ENCODE measurements at places on chromosomes 1 and 21. TPM values are rescaled to one million over a fixed set of nuclear protein-coding genes. Genes with fewer than 3 reads are reported as not detected.

DNA sequence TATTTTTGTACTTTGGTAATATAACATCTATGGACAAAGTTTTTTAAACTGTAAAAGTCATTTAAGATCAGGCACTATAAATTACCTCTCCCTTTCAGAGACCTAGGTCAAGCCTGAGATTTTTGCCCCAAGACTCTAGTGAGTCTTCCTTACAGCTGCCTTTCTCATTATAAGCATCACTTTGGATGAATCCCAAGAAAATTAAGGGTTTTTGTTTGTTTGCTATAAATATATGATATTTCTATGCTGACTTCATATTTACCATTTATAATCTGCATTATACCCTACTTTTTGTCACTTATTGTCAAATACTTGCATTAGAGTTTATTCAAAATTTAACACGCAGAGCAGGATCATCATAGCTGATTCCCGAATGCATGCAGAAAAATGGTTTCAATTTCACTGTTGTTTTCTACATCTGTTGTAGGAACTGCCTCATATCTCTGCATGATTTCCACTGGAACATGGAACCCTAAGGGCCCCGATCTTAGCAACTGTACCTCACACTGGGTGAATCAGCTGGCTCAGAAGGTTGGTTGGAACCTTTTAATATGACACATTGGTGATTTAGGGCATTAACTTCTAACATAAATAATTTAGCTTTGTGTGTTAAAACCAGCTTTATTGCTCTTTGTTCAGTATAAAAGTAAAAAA, 150.0 kb downstream of the ADGRL2 start:
- DNase-seq = no peak

GRCh38 chr21:33802481-33802880, 113.1 kb downstream of the ATP5PO start:
- DNase-seq = no peak

- DNase-seq = peak; percentile 69
These were observed 48.9 kb upstream of the PTGFR start for GRCh38 chr1:78441921-78442320.

- DNase-seq = no peak
These were observed 60.5 kb upstream of the KIAA1614 start for GRCh38 chr1:180851995-180852887.

GRCh38 chr21:35525443-35525842, 476.3 kb upstream of the RUNX1 start:
- no peak for DNase-seq

- DNase-seq = no peak
These were observed 134.6 kb upstream of the ARHGEF16 start for GRCh38 chr1:3319874-3320245.

DNA sequence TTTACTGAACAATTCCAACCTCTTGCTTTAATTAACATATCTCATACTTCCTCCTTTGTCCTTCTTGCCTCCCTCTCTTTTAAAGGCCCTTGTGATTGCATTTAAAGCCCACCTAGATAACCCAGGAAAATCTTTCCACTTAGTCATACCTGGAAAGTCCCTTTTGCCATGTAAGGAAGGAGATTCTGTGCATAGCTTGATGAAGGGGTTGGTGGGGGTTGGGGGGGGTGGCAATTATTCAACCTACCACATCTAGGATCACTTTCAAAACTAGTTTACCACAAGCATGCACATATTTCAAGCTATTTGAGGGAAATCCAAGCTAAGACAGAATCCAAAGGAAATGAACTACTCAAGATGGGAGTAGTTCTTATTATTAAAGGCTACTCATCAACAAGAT, 249.1 kb upstream of the PTBP2 start:
- DNase-seq = no peak

PCSK9 gene
- total RNA-seq = 1.1 TPM

Data from epithelial cell of proximal tubule (primary cell).